ENCODE measurements at places on chromosomes 12 and 14.

DNA sequence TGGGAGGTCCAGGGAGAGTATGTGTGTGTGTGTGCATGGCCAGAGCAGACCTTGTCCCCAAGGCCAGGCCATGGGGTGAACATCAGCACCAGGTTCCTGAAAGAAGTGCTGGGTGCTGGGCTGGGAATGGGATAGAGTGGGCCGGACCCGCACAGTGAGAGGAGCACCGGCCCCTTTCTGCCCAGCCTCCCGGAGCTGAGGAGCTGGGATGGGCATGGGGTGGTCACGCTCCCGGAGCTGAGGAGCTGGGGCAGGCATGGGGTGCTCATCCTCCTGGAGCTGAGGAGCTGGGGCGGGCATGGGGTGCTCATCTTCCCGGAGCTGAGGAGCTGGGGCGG, 83.3 kb downstream of the B4GALNT3 start:
- DNase-seq = no peak

DNA sequence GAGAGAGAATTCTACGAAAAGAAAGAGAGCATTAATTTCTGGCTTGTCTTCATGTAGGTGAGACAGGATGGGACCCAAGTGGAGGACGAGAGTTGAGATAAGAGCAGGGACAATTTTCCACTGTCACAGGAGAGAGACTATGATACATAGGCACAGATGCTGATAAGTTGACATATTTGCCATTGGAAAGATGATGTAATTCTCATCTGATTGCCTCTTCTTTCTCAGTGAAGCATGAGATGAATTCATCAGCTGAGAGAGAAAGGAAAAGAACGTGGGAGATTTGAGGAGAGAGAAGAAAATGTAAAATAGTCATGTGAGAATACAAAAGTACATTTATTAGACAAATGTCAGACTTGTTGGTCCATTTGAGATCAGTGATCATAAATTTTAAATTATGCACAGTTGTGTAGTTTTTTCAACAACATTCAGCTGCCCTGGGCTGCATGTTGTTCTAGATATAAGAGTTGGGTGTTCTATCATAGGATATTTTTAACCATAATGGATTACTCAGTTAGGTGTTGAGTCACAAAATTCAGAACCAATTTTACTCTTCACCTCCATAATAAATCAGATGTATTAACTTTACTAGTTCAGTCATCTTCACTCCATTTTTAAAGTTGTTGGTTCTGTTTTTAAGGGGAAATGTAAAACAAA, 222.9 kb downstream of the DPY19L2 start:
- DNase-seq = no peak

DNA sequence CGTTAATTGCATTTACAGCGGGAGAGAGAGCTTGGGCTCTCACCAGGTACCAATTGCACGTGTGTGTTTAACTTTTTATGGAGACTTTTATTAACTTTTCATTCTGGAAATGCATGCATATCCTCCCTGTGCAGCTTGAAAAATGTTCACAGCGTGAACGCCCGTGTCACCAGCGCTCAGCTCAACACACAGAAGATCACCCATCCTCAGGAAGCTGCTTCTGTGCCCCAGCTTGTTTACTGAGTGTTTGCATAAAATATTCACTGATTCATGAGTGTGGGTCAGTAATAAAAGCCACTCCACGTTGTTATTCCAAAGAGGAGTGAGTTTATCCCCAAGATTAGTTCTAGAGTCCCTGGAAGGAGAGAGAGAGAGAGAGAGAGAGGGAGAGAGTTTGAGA, 75.5 kb upstream of the FZD10 start:
- DNase-seq = no peak

GRCh38 chr14:66624336-66624937, 116.5 kb downstream of the GPHN start:
- DNase-seq = no peak

DNA sequence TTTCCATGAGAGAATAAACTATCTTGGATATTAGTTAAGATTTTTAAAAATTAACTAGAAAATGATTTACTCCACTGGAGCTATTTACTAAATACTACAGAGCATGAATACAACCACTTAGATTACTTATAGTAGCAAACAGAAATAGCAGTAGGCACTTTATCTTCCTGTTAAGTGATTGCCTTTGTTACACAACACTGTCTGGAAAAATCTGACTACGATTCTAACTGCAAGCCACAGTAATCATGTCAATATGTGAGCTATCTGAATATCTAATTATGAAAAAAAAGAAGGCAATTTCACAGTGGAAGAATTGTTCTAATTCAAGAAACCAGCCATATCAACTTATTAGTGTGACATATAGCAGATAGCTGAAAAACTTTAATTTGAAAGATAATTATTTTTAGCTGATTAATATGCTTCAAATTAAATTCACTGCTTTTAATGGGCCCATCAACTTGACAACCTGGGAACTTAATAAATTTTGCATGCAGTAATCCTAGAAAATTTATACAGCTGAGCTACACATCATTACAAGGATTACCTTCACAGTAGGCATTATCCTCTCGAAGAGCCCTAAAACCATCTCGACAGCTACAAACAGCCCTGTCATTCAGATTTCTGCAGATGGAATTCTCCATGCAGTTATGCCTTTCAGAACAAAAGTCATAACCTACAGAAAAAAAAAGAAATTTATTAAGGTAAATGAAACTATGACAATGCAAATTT, 172.8 kb downstream of the NELL2 start:
- no peak for DNase-seq

DNA sequence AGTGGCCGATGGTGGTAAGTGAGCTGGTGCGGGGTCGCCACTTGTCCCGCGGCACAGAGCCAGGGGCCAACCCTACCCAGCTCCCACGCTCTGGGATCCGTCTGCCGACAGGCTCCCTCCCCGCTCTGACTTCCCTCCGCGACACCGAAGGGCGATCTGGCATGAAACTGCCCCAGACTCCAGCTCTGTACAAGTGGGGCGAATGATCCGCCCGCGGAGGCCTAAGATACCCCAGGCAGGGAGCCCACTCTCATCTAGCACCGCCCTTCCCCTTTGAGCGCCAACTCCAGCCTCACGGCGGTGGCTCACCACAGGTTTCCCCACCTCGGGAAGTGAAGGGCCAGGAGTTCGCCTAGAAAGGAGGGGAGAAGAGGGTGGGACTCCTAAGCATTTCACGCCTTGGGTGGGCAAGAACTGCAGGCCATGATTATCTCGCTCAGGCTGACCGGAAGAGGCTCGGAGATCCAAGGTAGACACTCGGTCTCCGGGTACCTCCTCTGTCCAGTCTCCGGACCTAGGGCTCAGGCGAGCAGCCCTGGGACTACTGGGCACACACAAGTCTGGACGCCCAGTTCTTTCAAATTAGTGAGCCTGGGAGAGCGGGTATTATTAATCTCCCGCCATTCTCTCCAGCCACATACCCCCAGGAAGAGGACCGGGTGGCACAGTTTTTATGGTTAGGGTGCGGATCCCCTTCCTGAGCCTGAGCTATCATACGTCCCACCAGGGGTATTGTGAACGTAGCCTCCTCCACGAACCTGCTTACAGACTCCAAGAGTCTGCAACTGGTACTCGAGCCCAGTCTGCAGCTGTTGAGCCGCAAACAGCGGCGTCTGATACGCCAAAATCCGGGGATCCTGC, 849 bp downstream of the WNT1 start:
- no peak for DNase-seq

GRCh38 chr14:38238332-38238731, 17.6 kb downstream of the CLEC14A start:
- DNase-seq = no peak

GRCh38 chr12:27186022-27186839, 57.9 kb upstream of the STK38L start:
- DNase-seq = no peak

DNA sequence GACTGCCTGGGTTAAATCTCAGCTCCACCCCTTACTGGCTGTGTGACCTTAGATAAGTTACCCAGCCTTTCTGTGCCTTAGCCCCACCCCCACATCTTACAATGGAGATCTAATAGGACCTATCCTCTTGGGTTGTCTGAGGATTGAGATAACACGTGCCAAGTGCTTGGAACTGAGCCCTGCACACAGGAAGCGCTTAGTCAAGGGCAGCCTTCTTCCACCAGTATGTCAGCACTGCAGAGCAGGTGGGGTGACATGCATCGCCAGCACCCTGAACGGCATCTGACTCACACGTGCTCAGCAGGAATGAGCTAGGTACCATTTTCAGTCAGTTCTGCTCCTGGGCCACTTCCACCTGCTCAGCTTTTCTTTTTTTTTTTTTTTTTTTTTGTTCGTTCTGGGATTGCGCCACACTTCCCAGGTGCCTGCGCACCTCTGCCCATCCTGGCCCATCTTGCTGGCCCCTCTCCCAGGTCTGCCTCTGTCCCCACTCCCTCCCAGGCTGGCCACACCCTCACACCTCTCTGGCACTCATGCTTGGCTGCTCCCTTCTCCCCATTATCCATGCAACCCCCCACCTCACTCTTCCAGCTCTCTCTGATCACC, 19.6 kb downstream of the LGMN start:
- no peak for DNase-seq

DNA sequence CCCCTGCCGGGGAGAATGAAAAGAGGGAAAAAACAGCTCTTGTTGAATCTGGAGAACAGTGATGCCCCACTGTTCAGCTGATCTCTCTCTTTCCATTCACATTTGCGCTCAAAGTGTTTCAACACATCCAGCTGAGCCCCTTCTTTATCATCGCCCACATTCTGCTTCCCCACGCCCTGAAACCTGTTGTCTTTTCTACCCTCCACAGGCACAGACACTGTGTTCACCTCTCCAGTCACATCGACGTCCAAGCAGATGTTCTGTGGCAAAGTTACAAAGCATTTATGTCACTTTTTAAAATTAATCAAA, 338.7 kb downstream of the EGLN3 start:
- no peak for DNase-seq

- DNase-seq = no peak
These were observed 13.7 kb upstream of the FBXL14 start for GRCh38 chr12:1607940-1608712.

- no peak for DNase-seq
These were observed 41.3 kb downstream of the CD9 start for GRCh38 chr12:6241495-6241894.

DNA sequence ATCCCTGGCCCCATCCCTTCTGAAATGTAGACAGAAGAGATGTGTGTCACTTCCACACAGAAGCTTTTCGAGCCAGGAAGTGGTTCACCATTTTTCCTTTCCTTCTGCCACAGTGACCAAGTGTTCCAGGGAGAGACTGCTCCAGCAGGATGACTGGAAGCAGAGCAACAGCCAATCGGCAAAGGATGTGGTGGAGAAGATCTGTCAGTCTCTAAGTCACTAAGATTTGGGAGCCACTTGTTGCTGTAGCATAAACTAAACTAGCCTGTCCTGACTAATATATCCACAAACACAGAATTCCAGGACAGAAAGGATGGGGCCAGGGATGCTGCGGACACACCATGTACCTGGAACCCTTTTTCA, 42.9 kb downstream of the DUSP6 start:
- DNase-seq = no peak

DNA sequence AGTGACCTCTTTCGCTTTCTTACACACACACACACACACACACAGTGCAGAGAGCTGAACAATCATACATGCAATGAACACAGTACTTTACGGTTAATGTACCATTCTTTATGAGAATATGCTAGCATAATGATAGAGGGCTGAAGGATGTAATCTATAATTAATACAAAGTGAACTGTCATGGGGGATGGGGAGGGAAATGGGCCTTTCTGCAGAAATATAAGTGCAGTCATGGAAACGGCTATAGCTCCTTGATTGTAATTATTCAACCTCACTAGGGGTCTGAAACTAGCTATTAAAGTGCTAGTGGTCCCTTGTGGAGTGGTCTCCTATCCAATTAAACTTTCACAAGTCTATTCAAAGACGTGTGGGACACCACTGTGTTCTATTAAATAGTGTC, 443.2 kb upstream of the FOXG1 start:
- no peak for DNase-seq

- DNase-seq = no peak
These were observed 7.0 kb downstream of the CLEC1B start for GRCh38 chr12:9991876-9992275.

- no peak for DNase-seq
These were observed 3.7 kb downstream of the MYO1A start for GRCh38 chr12:57046086-57046791.

DNA sequence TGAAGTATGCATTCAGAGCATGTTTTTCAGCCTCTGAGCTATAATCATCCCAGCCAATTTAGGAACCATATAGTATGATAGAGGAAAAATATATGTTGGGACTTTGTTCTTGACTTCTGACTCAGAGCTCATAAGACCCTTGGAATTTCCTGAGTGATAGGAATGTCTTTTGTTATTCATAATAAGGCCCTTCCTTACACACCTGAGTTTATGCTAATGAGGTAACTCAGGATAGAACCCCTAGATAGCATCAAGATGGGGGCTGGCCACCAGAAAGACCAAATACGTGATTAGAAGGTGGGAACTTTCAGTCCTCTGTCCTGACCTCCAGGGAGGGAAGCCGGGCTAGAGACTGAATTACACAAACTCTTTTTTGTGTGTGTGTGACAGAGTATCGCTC, 32.4 kb upstream of the PLEK2 start:
- no peak for DNase-seq

DNA sequence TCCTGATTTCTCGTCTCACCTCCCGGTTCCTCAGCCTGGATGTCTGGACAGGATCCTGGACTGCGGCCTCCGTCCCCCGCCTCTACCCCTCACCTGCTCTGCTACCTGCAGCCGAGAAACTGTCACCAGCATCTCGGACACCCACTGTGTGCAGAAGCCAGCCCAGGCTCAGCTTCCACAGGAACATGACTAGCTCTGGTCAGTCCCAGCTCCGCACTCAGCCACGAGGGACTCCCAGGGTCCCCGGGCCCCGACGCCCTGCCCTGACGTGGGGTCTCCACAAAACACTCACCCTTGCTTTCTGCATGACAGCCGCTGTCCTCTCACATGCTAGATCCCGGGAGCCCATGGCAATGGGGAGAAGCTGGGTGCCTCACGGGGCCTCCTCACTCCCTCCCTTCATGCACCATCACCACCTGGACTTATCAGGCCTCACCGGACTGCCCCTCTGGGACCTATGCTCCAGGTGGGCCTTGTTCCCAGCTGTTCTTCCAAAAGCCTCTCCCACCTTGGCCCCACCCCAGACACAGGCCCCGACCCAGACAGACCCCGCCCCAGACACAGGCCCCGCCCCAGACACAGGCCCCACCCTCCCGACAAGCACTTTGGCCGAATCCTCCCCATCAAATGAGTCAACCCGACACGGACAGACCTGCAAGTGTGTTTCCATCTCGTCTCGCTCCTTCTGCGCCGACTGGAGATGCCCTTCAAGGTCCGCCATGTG, 26.9 kb upstream of the ANKLE2 start:
- DNase-seq = no peak

DNA sequence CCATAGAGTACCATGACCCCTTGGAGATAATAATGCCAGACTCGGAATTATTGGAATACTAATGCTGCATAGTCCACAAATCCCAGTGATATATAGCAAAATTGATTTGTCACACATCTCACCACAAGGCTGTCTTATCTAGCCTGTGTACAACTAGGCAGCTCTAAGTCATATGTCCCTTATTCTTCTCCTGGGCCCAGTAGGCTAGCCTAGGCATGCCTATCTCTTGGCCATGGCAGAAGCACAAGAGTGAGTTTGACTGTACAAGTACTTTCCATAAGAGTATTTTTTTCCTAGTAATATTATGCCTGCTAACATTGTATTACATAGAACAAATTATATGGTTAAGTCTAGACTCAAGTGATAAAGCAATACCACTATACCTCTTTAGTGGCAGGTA, 1122.1 kb upstream of the SEL1L start:
- DNase-seq = no peak

All from NCI-H2107 (cell line).